Endodermal cell (in vitro differentiated cells): ENCODE measurements at places on chromosomes 2 and 18. TPM values are rescaled to one million over a fixed set of nuclear protein-coding genes. Genes with fewer than 3 reads are reported as not detected.

DNA sequence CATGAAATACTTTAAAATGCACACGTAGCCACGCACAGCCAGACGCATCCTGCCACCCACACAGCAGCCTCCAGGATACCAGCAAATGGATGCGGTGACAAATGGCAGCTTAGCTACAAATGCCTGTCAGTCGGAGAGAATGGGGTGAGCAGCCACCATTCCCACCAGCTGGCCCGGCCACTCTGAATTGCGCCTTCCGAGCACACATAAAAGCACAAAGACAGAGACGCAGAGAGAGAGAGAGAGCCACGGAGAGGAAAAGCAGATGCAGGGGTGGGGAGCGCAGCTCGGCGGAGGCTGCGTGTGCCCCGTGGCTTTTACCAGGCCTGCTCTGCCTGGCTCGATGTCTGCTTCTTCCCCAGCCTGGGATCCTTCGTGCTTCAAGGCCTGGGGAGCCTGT is 4.1 kb downstream of the INHBB start:
- H3K4me3 ChIP-seq, result no peak overlapping the region
- H3K4me1 ChIP-seq, result no peaks in the 10 kb centered on the region
- DNase-seq, result no peak

Gene SOS1
- total RNA-seq, result 21.2 to 41.3 TPM (median 34.0 TPM) in 3 replicates

Gene DSC2
- 68.6 and 72.4 TPM in 2 replicates for total RNA-seq

GRCh38 chr2:45134726-45135125 is 125.5 kb upstream of the SIX2 start:
- H3K27me3 ChIP-seq, result peaks cover 7% of the 10 kb centered on the region
- H3K4me3 ChIP-seq, result no peak overlapping the region
- H3K4me1 ChIP-seq, result no peaks in the 10 kb centered on the region

DNA sequence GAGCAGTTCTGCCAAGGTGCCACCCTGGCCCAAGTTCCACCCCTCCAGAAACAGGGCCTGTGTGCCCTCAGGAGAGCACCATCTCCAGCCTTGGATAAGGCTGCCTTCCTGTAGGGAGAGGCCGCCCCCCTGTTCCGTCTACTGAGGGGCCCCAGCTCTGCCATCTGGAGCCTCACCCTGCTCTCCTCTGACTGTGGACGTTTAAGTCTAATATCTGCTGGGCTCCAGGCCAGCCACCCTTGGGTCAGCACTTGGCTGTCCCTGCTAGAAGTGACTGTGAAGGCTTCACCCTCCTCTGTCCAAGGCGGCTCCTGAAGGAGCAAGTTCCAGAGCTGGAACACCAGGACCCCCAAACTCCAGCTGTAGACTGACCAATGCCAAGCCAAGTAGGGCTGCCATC is 26.3 kb downstream of the RHOB start:
- no peak overlapping the region for H3K27ac ChIP-seq
- H3K36me3 ChIP-seq, result no peaks in the 10 kb centered on the region
- no peaks in the 10 kb centered on the region for H3K4me1 ChIP-seq
- H3K4me3 ChIP-seq, result no peak overlapping the region
- peaks cover 6% of the 10 kb centered on the region for H3K27me3 ChIP-seq
- DNase-seq, result no peak

Gene VIT
- total RNA-seq, result not detected in 3 replicates

DNA sequence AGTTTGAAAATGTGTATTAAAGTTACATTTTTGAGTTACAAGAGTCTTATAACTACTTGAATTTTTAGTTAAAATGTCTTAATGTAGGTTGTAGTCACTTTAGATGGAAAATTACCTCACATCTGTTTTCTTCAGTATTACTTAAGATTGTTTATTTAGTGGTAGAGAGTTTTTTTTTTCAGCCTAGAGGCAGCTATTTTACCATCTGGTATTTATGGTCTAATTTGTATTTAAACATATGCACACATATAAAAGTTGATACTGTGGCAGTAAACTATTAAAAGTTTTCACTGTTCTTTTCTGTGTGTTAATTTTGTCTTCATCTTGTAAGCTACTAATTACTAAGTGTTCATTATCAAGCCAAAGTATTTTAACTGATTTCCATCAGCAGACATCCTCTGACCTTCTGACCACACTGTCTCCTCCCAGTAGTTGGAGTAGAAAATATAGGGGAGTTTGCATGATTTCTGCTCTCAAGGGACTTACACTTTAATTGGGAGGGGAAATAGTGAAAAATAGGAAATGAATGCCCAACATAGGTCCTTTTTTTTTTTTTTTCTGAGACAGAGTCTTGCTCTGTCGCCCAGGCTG is 4.3 kb downstream of the PMAIP1 start:
- H3K4me1 ChIP-seq, result peaks cover 5% of the 10 kb centered on the region
- no peak for DNase-seq
- peaks cover 8% of the 10 kb centered on the region for H3K36me3 ChIP-seq
- H3K27me3 ChIP-seq, result no peaks in the 10 kb centered on the region
- no peak overlapping the region for H3K4me3 ChIP-seq

DNA sequence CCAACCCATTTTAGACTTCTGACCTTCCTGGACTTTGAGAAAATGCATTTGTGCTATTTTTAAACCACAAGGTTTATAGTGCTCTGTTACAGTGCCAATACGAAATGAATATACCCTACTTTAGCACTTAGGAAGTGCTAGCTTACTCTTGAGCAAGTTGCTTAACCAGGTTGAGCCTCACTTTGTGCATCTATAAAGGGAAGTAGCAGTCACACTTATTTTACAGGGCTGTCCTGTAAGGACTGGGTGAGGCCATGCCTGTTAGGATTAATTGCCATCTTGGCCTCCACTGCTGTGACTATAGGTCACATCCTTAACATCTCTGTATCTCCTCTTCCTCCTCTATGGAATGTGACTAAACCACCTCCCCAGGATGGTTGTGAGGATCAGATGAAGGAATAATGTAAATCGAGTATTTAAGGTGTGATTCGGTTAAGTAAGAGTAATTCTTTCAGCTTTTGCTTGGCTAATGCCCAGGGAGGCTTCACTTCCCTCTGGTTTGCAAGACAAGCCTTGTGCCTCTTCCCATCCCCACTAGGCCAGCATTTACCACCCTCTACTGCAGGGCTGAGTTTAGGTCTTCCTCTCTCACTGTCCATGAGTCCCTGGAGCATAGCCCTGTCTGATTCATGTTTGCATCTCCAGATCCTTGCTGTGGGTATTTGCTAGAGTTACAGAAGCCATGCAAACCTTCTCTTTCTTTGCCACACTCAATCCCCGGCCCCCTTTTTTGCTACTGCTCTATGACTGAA is 341.2 kb downstream of the ZNF521 start:
- no peaks in the 10 kb centered on the region for H3K4me1 ChIP-seq
- no peaks in the 10 kb centered on the region for H3K36me3 ChIP-seq
- no peak overlapping the region for H3K27ac ChIP-seq
- H3K4me3 ChIP-seq, result no peak overlapping the region
- no peak for DNase-seq

DNA sequence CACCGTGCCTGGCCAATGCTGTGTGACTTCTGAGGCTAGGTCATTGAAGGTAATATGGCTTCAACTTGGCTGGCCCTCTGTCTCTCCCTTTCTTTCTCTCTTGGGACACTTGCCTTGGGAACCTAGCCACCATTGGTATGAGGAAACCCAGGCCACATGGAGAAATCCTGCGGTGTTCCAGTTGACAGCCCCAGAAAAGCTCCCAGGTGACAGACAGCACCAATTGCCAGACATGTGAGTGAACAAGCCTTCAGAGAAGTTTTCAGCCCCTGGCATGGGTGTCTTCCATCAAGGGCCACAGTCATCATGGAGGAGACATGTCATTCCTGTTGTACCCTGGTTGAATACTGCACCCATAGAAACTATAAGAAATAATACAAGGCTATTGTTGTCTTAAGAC is 186.6 kb downstream of the RAB3GAP1 start:
- H3K4me1 ChIP-seq, result no peaks in the 10 kb centered on the region
- no peak overlapping the region for H3K27ac ChIP-seq
- H3K36me3 ChIP-seq, result no peaks in the 10 kb centered on the region
- H3K27me3 ChIP-seq, result no peaks in the 10 kb centered on the region
- no peak overlapping the region for H3K4me3 ChIP-seq

Gene THSD7B
- 1.8 to 3.8 TPM (median 2.3 TPM) in 3 replicates for total RNA-seq

DNA sequence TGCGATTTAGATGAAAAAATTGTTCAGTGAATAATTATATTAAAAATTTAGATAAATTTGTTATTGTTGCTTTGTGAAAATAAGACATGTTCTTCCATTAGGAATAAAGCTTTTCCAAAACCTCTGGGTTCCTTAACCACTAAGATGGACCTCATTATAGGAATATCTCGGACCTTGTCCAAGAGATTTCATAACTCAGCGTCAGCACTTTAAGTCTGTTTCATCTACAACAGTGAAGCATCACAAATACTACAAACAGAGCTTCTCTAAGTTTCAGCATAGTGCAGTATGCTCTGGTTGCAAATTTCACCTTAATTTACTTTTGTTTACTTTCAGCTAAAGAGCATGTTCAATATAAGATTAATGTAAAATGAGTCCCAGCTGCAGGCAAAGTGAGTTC is 150.3 kb downstream of the UBE2E3 start:
- H3K4me3 ChIP-seq, result no peak overlapping the region
- no peaks in the 10 kb centered on the region for H3K36me3 ChIP-seq
- no peaks in the 10 kb centered on the region for H3K27me3 ChIP-seq
- DNase-seq, result no peak

DNA sequence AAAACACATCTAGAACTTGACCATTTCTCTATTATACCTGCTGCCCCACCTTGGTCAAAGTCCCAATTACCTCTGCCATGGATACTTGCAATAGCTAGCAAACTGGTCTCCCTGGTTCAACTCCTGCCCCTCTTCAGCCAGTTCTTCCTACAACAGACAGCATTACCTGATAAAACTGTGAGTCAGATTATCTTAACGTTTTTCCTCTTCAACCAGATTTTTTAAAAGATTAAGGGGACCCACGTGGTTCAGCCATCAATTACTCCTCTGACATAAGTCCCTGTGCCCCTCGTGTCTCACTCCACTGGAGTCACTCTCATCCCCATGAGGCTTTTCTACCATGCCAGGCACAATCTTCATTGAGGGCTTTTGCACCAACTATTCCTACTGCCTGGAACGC is 5.3 kb upstream of the ARHGAP15 start:
- H3K27ac ChIP-seq, result no peak overlapping the region
- H3K36me3 ChIP-seq, result no peaks in the 10 kb centered on the region
- H3K4me1 ChIP-seq, result no peaks in the 10 kb centered on the region
- H3K4me3 ChIP-seq, result no peak overlapping the region
- no peak for DNase-seq

Gene DHRS9
- total RNA-seq, result not detected in 2 replicates

DNA sequence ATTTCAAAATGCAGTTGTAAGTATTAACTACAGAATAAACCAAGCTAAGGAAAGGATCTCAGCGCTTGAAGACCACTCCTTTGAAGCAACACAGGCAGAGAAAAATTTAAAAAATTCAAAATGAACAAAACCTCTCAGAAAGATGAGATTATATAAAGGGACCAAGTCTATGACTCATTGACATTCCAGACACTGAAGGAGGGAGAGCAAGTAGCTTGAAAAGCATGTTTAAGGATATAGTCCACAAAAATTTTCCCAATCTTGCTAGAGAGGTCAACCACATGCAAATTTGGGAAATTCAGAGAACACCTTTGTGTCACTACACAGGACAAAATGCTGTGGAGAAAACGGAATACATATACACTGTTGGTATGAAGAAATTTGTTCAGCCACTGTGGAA is 112.6 kb upstream of the MC4R start:
- H3K4me1 ChIP-seq, result no peaks in the 10 kb centered on the region
- no peak overlapping the region for H3K27ac ChIP-seq
- H3K27me3 ChIP-seq, result peaks cover 4% of the 10 kb centered on the region

DNA sequence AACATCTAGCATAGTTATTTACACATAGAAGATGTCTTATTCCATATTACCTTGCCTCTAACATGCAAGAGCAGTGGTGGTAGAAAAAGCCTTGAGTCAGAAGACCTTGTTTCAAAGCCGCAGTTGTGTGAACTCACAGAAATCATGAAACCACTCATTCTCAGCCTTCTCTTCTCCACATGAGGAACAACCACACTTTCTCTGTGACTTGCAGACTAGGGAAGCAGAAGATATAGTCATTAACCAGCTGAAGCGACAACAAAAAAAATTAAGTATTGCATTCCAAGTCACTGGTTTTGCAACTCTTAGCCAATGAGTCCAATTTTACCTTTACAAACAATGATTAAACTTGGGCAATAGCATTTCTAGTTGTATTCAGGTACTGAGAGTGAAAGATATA is 19.0 kb downstream of the TWSG1 start:
- H3K4me3 ChIP-seq, result no peak overlapping the region
- no peak overlapping the region for H3K27ac ChIP-seq
- no peak for DNase-seq

- H3K27me3 ChIP-seq, result no peaks in the 10 kb centered on the region
- no peak overlapping the region for H3K27ac ChIP-seq
- no peaks in the 10 kb centered on the region for H3K4me1 ChIP-seq
- no peak overlapping the region for H3K4me3 ChIP-seq
- DNase-seq, result no peak
These were observed 40.8 kb upstream of the POTEE start for GRCh38 chr2:131168538-131168937.

Gene TNFRSF11A
- total RNA-seq, result 15.2 to 35.6 TPM (median 34.5 TPM) in 3 replicates

Gene DUSP19
- 1.5 to 2.5 TPM (median 1.7 TPM) in 3 replicates for total RNA-seq

DNA sequence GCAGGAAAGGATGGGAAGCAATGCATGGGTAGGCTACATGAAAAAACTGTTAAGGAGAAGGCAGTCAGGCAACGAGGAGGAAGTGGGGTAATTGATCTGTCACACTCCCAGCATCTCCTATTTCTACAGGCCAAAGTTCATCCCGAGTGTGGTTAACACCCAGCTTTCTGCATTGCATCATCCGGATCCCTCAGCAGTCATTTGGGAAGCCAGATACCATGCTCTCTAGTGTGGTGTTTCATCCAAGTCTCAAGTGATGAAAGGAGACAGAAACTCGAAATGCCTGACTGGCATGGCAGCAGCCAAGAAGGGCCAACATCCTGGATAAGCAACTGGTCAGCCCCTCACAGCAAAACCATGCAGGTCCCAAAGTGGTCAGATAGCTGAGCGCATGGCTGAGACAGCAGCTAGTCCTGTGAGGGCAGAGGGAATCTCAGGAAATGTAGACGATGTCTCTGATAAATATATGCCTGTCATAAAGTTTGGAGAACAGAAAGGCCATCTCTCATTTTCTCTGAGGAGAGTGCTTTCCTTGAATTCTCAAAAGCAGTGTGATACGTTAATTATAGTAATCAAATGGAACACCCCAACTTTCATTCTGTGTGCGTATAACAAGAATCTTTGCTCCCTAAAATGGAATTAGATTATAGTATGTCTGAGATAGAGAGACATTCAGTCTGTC is 24.8 kb upstream of the HNRNPA3 start:
- H3K4me1 ChIP-seq, result no peaks in the 10 kb centered on the region
- H3K36me3 ChIP-seq, result no peaks in the 10 kb centered on the region
- no peak overlapping the region for H3K4me3 ChIP-seq
- no peak overlapping the region for H3K27ac ChIP-seq
